ENCODE measurements at places on chromosomes 6 and 20.
A peak's percentile ranks its signal among the peaks of the same experiment; 100 is the strongest.

GRCh38 chr6:32432050-32432450, 7.6 kb upstream of the HLA-DRA start:
- DNase-seq = peak; percentile 29

DNA sequence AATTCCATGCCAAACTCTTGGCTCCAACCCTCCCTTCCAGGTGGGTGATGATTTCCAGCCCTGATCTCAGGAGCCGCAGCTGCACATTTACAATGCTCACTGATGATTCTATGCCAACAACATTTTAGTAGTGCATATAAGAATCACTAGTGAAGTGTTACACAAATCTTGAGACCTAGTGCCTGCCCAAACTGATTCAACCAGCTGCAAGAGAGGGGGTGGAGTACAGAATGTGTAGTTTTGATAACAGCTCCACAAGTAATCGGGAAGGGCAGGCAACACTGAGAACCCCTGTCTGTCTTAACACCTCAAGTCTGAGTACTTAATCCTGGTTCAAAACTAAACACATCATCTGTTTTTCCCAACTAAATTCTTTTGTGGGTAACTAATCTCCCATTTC, 91.7 kb downstream of the PRDM1 start:
- DNase-seq = no peak

DNA sequence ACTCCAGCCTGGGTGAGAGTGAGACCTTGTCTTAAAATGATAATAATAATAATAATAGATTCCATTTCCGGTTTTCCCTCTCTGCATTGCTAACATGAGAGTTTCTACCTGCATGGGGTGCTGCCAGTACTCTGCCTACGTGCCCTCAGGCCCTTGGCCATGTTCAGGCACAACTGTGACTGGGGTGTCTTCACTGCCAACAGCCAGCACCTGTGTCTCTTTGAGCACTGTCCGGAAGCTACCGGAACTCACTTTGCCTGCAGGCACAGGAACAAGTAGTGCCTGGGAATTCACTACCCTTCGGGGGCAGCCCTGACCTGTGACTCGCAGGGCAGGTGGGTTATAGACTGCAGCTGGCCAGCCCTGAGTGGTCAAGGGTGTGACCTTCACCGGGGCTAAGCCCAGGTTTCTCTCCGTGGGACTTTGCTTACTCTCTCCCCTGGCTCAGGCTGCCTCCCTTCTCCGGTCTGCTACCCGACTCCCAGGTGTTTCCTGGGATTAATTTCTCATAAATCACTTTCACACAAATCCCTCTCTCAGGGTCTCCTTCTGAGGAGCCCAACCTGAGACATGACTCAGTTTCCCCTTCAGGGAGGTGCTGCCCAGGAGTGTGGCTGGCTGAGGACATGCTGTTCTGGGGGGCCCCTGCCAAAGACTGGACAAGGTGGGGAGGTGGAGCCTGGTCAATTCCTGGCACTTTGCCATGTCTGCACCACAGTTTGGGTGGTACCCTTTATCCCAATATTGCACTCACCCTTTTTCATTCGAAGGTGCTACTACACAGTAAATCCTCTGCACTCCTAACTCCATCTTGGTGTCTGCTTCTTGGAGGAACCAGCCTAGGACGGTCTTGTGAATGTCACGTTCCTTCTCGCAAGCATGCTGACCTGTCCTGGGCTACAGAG, 79.5 kb upstream of the RALGAPA2 start:
- no peak for DNase-seq

DNA sequence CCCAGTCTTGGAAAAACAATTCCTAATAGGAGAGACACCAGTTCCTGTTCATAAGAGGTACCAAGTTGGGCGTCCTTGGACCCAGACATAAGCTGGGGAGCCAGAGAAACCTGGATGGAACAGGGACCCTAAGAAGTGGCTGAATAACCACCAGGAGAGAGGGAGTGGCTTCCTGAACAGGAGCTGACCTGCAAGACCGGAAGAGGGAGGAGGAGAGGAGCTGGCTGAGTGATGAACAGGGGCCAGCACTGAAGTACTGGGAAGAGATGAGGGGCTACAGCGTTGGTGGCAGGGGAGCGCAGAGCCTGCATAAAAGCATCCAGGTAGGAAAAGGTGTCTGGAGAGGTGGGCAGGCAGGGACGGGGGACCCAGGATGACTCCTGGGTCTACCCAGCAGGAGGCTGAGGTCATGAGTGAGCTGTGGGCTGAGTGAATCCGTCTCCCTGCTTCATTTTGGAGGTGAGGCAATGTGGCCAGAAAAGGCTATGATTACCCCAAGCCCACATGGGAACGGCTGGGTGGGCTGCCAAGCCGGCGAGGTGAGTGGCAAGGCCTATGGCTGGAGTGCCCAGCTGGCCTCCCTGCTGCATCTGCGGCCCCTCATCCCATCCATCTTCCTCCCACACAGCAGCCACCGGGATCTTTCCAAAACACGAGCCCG, 34.4 kb upstream of the ZFAND3 start:
- no peak for DNase-seq

- peak; percentile 99 for DNase-seq
Measured at GRCh38 chr6:5082487-5083306, 2.4 kb upstream of the PPP1R3G start.

DNA sequence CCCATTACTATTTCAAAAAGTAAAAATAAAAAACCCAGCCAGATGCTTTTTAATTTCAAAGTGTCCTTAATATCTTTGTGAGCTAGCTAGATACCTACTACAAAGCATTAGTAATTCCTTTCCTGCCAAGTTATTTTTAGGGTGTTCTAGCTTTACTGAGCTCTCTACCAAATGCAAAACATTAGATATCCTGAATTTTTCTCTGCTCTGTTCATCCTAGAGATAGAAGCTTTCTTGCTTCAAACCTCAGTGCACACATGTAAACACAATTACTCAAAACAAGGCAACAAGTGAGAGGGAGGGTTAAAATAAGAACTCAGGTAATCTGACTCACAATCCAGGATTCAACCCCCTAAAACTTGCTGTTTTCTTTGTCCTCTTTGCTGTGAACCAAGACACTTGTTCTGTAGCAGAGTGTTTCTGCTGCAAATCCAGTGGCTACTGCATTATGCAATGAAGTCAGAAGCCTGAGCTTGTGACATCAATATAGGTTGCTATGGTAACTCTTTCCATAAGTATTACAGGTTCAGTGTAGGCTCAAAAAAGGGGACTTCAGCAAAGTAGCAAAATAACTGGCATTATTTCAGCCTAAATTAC, 72.6 kb upstream of the STXBP5 start:
- peak; percentile 34 for DNase-seq

GRCh38 chr6:31086788-31087440, 25.5 kb downstream of the C6orf15 start:
- peak; percentile 89 for DNase-seq

GRCh38 chr6:56819604-56820003, 135.3 kb upstream of the BEND6 start:
- DNase-seq = no peak

- peak; percentile 94 for DNase-seq
Measured at GRCh38 chr6:44672841-44673240, 285.3 kb downstream of the CDC5L start.

- no peak for DNase-seq
Measured at GRCh38 chr6:130755368-130756034, 71.7 kb upstream of the SMLR1 start.

DNA sequence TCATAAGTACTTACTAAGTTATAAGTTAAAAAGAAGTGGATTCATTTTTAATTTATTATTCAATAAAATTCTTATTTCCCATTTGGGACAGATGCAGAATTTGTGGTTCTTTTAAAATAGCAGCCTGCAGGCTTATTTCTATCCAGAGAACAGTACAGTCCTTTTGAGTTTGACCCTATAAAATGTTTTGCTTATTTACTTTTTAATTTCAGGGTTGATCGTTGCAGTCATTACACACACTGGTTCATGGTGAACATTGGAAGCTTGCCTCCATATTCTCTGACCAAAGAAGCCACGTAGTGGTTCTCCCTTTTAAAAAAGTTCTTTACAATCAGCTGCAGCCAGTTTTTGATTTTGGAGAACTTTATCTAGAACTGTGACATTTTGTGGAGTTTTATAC, 122.9 kb upstream of the PDE7B start:
- DNase-seq = peak; percentile 59

DNA sequence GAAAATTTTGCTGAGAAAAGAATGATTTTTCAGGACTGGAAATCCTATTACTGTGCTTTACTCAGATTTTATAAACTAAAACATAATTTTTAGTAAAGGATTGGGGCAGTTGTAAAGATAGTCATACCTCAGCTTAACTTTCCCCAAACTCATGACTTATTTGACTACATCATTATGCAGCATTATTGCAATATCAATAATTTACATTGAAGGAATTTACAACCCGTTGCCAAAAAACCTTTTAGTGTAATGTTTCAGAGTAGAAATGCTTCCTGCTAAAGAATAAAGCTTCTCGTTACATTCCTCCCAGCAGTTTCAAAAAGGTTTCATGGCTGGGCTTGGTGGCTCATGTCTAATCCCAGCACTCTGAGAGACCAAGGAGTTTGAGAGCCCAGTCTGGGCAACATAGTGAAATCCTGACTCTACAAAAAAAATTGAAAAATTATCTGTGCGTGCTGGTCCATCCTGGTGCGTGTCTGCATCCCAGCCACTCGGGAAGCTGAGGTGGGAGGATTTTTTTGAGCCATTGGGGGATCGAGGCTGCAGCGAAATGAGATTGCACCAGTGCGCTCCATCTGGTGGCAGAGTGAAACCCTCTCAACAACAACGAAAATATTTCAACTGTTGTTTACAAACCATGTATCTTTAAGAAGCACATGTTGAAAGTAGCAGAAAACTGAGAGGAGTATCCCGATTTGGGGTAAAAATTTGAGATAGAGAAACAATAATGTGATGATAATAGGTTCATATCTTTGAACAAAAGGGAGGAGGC, 4.4 kb downstream of the AMD1 start:
- DNase-seq = no peak

DNA sequence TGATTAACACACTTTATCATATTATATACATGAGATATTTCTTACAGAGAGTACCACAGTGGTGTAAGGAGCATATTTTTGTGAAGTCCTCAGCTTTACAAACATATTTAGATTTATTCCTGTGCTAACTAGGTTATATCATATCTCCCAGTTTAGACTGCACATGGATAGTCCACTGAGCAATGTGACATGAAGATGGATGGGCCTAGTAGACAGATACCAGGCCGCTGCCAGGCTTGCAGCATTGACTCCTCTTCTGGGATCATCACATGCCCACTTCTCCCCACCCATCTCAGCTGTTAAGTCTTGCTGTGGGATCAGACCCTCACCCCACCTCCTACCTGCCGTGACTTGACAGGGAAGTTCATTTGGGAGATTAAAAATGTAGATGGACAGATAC, 95.8 kb downstream of the SLX4IP start:
- DNase-seq = no peak

DNA sequence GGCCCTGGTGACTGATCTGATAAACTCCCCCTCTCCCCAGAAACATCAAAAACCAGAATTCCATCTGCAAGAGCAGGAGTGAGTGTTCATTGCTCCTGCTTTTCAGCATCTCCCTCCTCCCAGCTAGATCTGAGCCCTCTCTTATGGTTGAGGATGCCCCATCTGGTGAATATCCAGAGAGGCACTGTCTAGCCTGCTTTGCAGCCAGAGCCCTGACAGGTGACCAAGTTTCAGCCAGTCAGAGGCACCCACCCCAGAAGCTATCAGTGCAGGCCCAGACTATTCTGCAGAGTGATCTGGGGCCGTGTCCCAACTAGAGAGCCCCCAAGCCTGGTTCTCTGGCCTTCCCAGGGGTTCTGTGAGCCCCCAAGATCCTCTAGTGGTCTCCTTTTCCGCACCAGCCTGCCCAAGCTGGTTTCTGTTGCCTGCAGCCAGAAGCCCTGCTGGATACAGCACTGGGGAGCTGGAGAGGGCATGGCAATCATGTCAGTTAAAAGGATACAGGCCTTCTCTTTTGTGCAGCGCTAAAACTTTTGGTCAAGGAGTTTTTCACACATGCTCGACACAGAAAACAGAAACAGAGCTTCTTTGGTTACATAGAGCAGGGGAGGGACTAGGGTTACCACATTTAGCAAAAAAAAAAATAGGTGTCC, 6.6 kb upstream of the BMP7 start:
- DNase-seq = no peak

- DNase-seq = peak; percentile 89
Measured at GRCh38 chr6:5905431-5906339, 101.0 kb downstream of the NRN1 start.

- peak; percentile 25 for DNase-seq
Measured at GRCh38 chr6:117829594-117830319, 77.3 kb upstream of the SLC35F1 start.

GRCh38 chr6:104639668-104640067, 220.1 kb downstream of the HACE1 start:
- DNase-seq = peak; percentile 39

Data from M059J (cell line).